ENCODE measurements at places on chromosomes 7 and 10. TPM values are rescaled to one million over a fixed set of nuclear protein-coding genes. Genes with fewer than 3 reads are reported as not detected.
A peak's percentile ranks its signal among the peaks of the same experiment; 100 is the strongest.

DNA sequence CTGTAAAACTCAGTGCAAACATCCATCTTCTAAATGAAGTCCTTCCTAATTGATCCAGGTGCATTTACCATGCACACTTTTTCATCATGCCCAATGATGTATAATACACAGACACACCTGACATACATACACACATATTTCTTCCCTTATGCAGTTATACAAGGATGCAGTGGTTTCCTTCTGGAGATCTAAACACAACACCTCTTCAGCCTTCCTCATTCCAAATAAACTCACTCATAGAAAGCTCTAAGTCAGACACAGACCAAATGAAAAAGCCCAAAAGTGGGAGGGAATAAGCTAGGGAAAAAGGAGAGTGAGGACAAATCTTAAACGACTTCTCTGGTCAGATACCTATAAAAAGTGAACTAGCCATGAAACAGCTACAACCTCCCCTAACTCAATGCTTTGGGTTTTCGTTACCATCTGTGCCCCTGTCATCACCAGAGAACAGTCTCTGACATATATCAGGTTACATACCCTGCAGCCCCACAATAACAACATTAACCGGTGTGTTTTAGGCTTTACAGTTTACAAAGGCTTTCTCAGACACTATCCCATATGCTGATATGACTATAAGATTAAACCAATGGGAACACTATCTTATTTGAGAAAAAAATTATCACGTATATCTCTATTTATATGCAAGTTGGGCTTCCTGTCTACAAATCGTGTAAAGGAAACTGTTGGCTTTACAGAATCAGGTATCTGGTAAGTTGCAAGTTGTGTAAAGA lies 675.2 kb downstream of the PHTF2 start:
- DNase-seq, result no peak
- H3K36me3 ChIP-seq, result no peaks in the 10 kb centered on the region
- no peaks in the 10 kb centered on the region for H3K27me3 ChIP-seq

- H3K27me3 ChIP-seq, result no peaks in the 10 kb centered on the region
- H3K4me1 ChIP-seq, result no peaks in the 10 kb centered on the region
- H3K4me3 ChIP-seq, result no peak overlapping the region
- H3K27ac ChIP-seq, result no peak overlapping the region
- no peaks in the 10 kb centered on the region for H3K36me3 ChIP-seq
Measured at GRCh38 chr10:124604214-124605000, 139.8 kb downstream of the FAM53B start.

- H3K27ac ChIP-seq, result no peak overlapping the region
- no peak overlapping the region for H3K4me3 ChIP-seq
- DNase-seq, result no peak
Measured at GRCh38 chr10:51789903-51790302, 90.5 kb upstream of the CSTF2T start.

DNA sequence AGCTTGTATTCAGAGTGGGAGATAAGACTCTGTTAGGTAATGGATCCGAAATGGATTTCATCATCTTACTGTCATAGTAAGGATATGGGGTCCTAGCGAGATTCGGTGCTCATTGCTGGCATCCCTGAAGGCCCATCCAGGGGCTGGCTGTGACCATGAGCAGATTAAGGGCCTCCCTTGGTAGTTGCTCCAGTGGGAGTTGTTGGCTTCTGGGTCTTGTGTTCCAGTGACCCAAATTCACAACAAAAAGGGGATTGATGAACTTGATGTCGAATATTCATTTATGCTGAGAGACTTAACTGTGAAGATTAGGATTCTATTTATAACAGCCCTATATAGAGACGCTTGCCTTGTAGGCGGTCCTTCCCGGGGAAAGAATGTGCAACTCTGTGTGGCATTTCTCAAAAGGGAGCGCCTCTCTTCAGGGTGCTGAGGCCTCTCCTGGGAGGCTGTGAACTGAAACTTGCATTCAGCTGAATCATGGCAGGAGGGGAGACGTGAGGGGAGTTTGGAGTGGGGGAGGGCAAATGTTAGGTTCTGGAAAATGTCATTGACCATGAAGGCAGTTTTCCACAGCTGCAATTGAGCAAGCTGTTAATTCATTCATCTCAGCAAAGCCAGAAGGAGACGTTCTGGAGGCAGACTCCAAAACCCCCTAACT lies 233.1 kb upstream of the FZD8 start:
- DNase-seq, result no peak
- H3K36me3 ChIP-seq, result no peaks in the 10 kb centered on the region
- H3K4me3 ChIP-seq, result no peak overlapping the region
- no peak overlapping the region for H3K27ac ChIP-seq
- H3K4me1 ChIP-seq, result no peaks in the 10 kb centered on the region

GRCh38 chr7:84302949-84303348 lies 108.4 kb upstream of the SEMA3A start:
- no peaks in the 10 kb centered on the region for H3K4me1 ChIP-seq
- no peak overlapping the region for H3K4me3 ChIP-seq
- no peaks in the 10 kb centered on the region for H3K36me3 ChIP-seq
- no peak overlapping the region for H3K27ac ChIP-seq

DNA sequence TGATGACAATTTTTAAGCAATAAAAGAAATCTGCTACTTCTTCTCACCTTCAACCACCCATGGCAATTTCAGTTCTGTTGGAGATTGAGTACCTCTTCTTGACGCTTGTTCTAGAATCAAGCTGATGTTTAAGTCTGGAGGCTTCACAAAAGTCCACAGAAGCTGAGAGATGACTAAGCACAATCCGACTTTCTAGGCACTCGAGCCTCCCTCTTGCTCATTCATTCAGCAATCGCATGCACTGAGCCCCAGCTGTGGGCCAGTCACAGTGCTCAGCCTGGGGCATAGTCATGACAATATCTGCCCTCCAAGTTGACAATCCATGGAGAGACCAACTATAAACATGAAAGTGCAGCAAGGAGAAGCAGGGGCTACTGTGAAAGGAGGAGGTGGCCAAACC lies 103.2 kb downstream of the IPMK start:
- no peaks in the 10 kb centered on the region for H3K27me3 ChIP-seq
- H3K4me1 ChIP-seq, result no peaks in the 10 kb centered on the region
- no peaks in the 10 kb centered on the region for H3K36me3 ChIP-seq
- DNase-seq, result no peak
- H3K27ac ChIP-seq, result no peak overlapping the region

GRCh38 chr7:127997226-127997922 lies 33.9 kb downstream of the LRRC4 start:
- H3K36me3 ChIP-seq, result no peaks in the 10 kb centered on the region
- peaks cover 18% of the 10 kb centered on the region for H3K4me1 ChIP-seq
- H3K4me3 ChIP-seq, result no peak overlapping the region
- H3K27me3 ChIP-seq, result no peaks in the 10 kb centered on the region

DNA sequence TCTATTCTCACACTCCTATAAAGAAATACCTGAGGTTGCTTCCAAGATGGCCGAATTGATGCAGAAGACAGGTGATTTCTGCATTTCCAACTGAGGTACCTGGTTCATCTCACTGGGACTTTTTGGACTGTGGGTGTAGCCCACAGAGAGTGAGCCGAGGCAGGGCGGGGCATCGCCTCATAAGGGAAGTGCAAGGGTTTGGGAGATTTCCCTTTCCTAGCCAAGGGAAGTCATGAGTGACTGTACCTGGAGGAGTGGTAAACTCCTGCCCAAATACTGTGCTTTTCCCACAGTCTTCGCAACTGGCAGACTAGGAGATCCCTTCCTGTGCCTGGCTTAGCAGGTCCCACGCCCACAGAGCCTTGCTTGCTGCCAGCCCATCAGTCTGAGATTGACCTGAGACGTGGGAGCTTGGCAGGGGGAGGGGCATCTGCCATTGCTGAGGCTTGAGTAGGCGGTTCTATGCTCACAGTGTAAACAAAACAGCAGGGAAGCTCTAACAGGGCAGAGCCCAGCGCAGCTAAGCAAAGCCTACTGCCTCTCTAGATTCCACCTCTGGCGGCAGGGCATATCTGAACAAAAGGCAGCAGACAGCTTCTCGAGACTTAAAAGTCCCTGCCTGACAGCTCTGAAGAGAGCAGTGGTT lies 152.2 kb downstream of the ARL4A start:
- DNase-seq, result no peak
- H3K4me3 ChIP-seq, result no peak overlapping the region
- H3K27ac ChIP-seq, result no peak overlapping the region
- H3K4me1 ChIP-seq, result no peaks in the 10 kb centered on the region
- H3K36me3 ChIP-seq, result no peaks in the 10 kb centered on the region

VSTM4 gene
- total RNA-seq, result 4.4 TPM

- peaks cover 3% of the 10 kb centered on the region for H3K4me1 ChIP-seq
- H3K27me3 ChIP-seq, result no peaks in the 10 kb centered on the region
- no peaks in the 10 kb centered on the region for H3K36me3 ChIP-seq
- no peak overlapping the region for H3K4me3 ChIP-seq
- peak; percentile 75 for DNase-seq
- no peak overlapping the region for H3K27ac ChIP-seq
Measured at GRCh38 chr10:71708301-71708703, 11.3 kb downstream of the C10orf105 start.

ZWINT gene
- 0.82 TPM for total RNA-seq

DNA sequence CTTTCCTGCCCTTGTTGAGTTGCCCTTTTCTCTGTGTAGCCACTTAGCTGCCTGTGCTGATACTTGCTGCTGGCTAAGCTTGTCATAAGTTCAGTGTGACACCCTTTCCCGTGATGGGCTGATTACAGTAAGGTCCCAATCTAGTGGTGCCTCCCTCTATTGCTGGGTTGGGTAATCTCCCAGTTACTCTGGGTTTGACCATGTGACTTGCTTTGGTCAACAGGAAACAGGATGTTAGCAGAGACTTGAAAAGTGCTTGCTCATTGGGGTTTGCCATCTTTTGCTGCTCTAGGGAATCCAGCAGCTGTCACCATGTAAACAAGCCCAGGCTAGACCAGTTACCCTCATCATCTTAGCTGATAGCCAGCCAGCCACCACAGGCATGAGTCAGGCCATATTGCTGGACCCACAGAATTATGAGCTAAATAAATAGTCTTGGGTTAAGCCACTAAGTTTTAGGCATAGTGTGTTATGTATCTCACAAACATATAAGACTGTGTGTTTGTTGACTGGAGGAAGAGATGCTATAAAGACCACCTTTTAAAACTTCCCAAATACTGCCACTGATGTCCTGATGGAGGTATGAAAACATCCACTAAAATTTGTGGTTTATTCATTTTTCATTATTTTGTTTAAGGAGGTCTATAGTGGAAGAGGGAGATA lies 4.0 kb upstream of the LEP start:
- H3K27ac ChIP-seq, result no peak overlapping the region
- no peaks in the 10 kb centered on the region for H3K36me3 ChIP-seq

GRCh38 chr7:67438198-67438882 lies 441.7 kb downstream of the TYW1 start:
- no peak for DNase-seq
- no peaks in the 10 kb centered on the region for H3K27me3 ChIP-seq
- no peaks in the 10 kb centered on the region for H3K36me3 ChIP-seq
- no peaks in the 10 kb centered on the region for H3K4me1 ChIP-seq
- no peak overlapping the region for H3K27ac ChIP-seq
- no peak overlapping the region for H3K4me3 ChIP-seq

GRCh38 chr7:92282930-92283329 lies 37.2 kb downstream of the ANKIB1 start:
- H3K4me1 ChIP-seq, result peaks cover 22% of the 10 kb centered on the region
- H3K4me3 ChIP-seq, result no peak overlapping the region
- DNase-seq, result no peak
- H3K36me3 ChIP-seq, result no peaks in the 10 kb centered on the region

NSUN5 gene
- 34.0 TPM for total RNA-seq

DNA sequence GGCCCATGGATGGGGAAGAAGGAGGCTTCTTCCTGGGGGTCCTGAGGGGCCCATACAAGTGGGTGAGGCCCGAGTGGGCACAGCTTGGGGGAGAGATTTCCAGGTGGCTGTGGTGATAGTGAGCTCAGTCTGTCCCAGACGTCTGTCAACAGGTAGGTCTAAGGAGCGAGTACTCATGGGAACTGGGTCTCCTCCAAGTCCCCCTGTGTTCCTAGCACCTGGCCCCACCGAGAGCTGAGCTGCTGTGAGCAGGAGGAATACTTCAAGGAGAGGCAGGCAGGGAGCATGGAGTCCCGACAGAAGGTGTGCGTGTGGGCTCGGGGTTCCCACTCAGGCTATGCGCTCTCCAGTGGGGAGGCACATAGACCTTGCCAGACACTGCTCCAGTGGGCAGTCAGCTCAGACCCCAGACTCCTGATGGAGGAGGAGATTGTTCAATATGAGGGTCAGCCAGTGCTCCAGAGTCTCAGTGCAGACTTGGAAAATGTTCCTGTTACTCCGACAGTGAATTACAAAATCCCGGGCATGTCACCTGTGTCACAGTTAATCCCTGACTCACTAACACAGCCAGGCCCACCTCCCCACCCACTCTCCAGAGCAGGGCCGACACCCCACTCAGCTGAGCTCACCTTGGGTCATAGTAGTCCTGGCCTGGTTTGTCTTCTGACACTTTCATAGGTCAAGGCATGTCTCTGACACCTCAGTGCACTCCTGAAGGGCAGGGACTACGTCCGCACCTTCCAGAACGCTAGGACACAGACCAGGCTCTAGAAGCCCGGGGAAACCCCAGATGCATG lies 28.2 kb upstream of the C10orf53 start:
- H3K4me3 ChIP-seq, result no peak overlapping the region
- no peak overlapping the region for H3K27ac ChIP-seq
- H3K27me3 ChIP-seq, result no peaks in the 10 kb centered on the region
- DNase-seq, result no peak
